ENCODE measurements at places on chromosomes 2 and 18. TPM values are rescaled to one million over a fixed set of nuclear protein-coding genes. Genes with fewer than 3 reads are reported as not detected.

Gene SERPINB3
- total RNA-seq = not detected

Gene IL36G
- not detected for total RNA-seq

DNA sequence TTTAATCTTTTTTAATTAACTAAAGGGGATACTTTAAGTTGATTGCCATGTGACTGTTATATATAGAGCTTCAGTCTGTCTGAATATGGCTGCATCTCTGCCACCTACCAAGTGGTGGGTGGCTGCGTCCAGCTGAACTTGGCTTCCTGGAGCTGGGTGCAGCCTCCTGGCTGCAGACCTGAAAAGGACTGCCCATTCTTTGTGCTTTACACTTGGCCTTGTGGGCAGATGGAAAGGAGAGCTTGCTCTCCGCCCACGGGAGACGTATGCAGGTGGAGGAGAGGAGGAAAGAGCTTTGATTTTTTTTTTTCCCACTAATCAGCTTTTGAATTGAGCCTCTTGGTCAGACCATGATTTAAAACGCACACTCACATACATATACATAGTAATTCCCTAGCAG, 34.7 kb downstream of the NCK2 start:
- DNase-seq = no peak

Gene AQP12A
- not detected for total RNA-seq

- DNase-seq = no peak
Observed at GRCh38 chr2:217061916-217062505, 202.1 kb upstream of the TNP1 start.

Gene CD28
- total RNA-seq = not detected

Gene REG3A
- total RNA-seq = not detected

GRCh38 chr2:83630351-83630750, 828.7 kb downstream of the SUCLG1 start:
- no peak for DNase-seq

GRCh38 chr2:218754201-218754600, 27.7 kb upstream of the CYP27A1 start:
- DNase-seq = no peak

Gene DYNAP
- not detected for total RNA-seq

Gene DUSP2
- total RNA-seq = 0.95 TPM

Gene MRPL30
- total RNA-seq = 31.9 TPM

Gene CNDP1
- total RNA-seq = 0.31 TPM

Gene TGFA
- total RNA-seq = 0.55 TPM

Gene DOK6
- total RNA-seq = 3.1 TPM

DNA sequence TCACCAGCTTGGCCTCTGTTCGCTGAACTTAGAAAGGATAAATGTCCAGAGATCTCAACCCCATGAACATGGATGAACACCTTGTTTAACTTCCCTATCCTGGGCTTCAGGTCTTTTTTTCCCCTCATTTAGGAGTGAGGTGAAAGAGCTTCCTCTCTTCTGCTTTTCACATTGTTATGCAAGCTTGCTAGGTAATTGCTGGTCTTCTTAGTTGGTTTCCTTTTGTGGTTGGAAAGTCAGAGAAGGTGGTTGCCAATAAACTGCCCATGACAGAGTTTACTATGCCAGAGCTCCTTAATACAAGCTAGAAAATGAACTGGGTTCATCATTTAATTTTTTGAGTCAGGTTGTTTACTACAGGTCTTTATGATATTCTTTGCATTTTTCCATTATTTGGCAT, 16.6 kb downstream of the SLC9A4 start:
- no peak for DNase-seq
